ENCODE measurements at places on chromosomes 7 and 10.

DNA sequence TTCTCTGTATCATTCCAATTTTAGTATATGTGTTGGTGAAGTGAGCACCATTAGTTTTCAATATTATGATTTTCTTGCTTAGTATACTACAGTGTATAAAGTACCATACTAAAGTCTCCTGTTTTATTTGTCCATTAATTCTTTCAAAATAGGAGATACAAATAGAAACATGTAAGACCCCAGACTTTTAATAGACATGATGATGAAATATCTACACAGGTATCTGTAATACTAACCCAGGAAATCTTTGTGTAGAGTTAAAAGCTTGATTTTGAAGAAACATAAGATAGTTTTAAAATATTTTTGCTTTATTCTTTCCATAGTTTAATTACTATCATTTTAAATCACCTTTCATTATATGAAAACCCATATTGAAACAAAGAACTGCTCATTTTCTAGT is 133.8 kb upstream of the WNT16 start:
- no peak for DNase-seq

GRCh38 chr7:47439181-47439667 is 142.7 kb downstream of the TNS3 start:
- no peak for DNase-seq

DNA sequence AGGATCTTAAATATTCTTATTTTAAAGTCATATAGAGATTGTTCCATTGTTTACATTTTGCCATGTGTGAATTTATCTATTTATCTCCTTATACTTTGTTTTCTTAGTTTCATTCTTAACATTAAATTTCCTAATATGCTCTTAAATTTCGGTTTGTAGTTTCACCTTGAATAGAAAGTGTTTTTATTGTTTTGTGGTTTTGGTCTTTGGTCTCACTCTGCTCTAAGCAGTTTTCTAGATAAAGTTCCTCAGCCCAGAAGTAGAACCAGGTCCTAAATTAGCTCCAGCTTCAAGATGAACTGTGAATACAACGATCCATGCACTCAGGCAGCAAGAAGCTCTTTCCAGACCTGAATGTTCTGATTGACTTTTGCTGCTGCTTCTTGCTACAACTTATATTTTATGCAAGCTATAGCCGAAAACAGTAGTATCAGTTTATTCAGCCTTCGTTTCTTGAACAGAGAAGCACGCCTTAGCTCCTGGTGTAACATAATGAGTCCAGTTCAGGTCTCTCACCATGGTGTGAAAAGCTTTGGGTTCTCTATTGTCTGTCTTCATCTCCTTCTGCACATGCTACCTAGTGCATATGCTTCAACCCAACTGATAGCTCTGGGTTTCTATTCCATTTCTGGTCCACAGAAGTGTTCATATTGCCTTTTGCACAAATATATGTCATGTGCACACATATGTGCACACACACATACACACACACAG is 95.3 kb downstream of the SEM1 start:
- no peak for DNase-seq

DNA sequence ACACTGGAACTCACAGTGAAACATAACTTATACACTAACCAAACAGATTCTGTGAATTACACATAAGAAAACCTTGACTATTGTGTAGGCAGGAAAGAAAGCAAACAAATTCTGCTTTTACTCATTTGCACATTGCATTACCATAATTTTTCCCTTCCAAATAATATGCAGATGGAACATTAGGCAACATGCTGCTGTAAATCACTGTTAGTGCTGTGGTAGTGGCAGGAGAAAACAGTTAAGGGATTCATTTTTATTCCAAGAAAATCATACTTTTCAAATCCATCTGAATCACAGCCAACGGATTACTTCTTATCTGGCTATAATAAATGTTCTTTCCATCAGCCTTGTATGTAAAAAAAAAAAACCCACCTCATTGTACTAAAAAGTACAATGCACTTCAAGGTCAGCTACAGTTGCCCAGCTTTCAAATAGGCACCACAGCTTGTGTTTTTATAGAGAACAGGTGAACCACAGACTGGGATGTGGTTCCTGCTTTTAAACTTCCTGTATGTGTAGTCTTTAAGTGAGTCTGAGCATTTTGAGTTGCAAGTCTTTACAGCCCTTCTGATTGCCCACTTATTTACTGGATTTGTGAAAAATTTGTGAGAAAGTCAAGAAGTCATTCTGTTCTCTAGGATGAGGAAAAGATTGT is 590.0 kb upstream of the SEMA3D start:
- no peak for DNase-seq

GRCh38 chr7:40542982-40543741 is 408.4 kb downstream of the SUGCT start:
- no peak for DNase-seq

- DNase-seq: no peak
Observed at GRCh38 chr7:158963771-158964241, 107.4 kb downstream of the DYNC2I1 start.

DNA sequence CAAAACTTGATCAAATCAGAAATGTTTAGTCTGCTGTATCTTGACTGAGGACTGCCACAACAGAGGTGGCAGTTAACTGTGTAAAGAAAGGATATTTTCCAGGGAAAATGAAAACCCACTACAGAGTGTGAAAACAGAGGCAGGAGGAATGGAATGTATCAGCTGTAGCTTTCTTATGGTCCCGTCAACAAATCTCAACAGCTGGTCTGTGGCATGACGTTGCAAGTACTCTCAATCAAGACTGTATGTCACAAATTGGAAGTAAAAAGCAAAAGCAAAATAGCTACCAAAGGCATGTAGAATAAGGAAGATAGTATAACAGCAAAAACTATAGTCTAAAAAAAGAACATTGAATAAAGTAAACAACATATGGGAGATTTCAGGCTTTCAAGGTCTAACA is 123.5 kb downstream of the KMT2C start:
- no peak for DNase-seq

Measured in epithelial cell of esophagus (primary cell).